ENCODE measurements at places on chromosomes 13 and 19. TPM values are rescaled to one million over a fixed set of nuclear protein-coding genes. Genes with fewer than 3 reads are reported as not detected.
A peak's percentile ranks its signal among the peaks of the same experiment; 100 is the strongest.

MUC16 gene
- under 0.01 TPM for total RNA-seq

REXO1 gene
- 19.1 TPM for total RNA-seq

RFX1 gene
- 20.2 TPM for total RNA-seq

FAM216B gene
- not detected for total RNA-seq

SOHLH2 gene
- total RNA-seq, result 0.54 TPM

TIMM44 gene
- 44.7 TPM for total RNA-seq

MAMSTR gene
- 1.1 TPM for total RNA-seq

SUGP1 gene
- total RNA-seq, result 32.0 TPM

- no peak for DNase-seq
Measured at GRCh38 chr13:99926014-99926731, 45.4 kb downstream of the ZIC5 start.

DNA sequence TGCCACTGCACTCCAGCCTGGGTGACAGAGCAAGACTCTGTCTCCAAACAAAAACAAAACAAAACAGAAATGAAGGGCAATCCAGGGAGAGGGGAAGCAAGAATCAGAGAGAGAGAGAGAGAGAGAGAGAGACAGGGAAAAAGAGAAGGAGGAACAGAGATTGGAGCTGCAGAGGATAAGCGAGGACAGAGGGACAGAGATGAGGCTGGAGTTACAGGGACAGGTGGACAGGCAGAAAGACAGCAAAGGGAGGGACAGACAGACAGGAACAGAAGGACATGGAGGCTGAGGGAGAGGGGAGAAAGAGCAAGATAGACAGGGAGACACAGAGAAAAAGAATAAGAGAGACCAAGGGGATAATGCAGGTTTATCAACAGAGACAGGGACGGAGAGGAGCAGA is 1.3 kb upstream of the CRX start:
- DNase-seq, result no peak

DNA sequence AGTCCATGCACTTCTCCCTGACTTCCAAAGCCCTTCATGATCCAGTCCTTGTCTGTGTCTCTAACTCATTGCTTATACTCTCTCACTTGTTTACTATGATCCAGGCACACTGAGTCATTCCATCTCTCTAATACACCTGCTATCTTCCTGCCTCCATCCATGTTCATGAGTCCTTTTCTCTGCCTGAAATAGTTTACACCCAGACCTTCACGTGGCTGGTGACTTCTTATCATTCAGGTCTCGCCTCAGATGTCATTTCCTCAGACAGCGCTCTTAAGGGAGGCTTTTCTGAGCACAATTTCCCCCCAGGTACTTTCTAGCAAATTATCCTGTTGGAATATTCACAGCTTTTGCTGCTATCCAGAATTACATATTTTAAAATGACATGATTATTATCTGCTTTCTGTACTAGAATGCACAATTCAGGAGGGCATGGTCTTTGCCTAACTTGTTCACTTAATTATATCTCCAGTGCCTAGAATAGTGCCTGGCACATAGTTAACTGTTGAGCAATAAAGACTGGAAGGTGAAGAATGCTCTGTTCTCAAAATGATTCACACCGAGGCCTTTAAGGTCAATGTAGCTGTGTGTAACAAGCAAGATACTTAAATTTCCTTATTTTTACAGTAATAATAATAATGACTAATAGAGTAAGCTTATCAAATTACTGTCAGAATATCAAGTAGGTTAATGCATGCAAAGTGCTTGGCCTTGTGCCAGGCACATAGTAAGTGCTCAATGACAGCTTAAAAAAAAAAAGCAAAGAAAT is 183.7 kb upstream of the SPRY2 start:
- DNase-seq, result no peak

DNA sequence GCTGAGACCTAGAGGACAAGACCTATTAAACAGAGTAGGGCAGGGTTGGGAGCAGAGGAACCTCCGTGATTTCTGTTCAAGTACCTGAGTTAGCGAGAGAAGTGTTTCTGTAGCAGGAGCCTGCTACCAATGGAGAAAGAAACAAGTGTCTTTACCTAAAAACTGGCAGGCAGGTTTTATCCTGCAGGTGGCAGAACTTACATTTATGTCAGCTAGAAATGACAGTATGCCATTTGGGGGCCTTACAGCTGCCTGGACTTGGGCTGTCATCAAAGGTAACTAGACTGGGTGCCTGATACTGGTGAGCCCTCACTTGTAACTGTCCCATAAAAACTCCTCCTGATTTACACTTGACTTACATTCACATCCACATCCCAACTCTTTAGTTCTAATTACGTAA is 185.3 kb upstream of the MIR17HG start:
- no peak for DNase-seq

DNA sequence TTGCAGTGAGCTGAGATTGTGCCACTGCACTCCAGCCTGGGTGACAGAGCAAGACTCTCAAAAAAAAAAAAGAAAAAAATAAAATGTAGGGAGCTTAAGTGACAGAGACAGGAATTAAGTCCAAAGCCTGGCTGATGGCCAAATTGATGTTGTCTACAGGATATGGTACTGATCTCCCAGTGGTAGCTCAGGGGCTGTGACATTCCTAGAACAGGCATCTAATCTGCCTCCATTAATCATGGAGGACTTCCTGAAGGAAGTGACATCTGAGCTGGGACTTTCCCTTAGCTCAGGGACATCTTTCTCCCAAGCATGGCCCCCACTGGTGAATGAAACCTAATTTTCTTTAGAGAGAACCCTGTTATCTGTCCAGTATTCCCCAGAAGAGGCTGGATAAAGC is 11.4 kb upstream of the EDDM13 start:
- DNase-seq, result no peak

DNA sequence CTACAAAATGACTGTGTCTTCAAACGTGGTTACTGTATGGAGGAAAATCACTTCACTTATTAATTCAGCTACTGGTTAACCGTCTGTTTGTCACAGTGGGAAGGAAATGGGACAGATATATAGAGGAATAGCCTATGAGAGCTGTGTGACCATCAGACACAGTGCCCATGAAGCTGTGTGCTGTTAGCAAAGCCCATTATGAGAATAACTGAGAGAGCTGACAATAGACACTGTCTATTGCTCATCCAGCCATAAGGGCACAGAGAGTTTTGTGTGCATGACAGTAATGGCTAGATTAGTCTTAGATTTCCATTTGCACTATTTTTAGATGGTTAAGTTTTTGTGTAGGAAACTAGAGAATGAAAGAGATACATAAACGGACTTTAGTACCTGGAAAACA is 64.1 kb upstream of the POSTN start:
- no peak for DNase-seq

- DNase-seq, result no peak
Measured at GRCh38 chr19:44557933-44558332, 28.5 kb upstream of the CEACAM20 start.

DNA sequence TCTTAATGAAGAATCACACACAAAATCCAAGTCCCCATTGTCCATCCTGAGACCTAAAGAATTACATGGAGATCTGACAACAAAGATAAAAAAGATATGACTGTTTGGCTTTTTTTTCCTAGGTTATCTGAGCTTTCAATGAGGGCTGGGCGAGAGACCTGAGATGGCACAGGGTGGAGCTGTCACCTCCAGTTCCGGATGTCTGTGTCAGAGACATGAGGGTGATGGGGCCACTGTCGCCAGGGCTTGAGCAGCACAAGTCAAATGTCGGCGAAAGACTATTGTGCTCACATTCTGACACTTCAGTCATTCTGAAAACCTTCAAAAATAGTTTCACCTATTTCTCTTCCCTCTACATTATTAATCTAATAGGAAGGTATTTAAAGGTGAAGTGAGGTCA is 65.7 kb downstream of the SLC7A1 start:
- no peak for DNase-seq

GRCh38 chr13:25943658-25944057 is 108.2 kb downstream of the SHISA2 start:
- DNase-seq, result no peak

DNA sequence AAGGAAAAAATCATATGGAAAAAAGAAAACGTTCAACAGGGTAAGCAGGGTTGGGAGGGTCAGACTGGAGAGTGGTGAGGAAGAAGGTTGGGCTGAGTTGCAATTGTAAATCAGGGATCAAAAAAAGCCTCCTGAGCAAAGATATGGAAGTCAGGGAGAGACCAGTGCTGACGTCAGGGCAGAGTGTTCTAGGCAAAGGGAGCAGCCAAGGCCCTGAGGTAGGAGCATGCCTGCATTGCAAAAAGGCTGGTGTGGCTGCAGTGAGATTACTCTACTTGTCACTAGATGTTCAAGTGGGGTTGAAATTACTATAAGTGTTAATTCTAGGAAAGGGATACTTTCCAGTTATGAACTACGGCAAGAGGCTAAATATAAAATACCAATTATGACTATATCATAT is 562.0 kb downstream of the MYO16 start:
- DNase-seq, result no peak

DNA sequence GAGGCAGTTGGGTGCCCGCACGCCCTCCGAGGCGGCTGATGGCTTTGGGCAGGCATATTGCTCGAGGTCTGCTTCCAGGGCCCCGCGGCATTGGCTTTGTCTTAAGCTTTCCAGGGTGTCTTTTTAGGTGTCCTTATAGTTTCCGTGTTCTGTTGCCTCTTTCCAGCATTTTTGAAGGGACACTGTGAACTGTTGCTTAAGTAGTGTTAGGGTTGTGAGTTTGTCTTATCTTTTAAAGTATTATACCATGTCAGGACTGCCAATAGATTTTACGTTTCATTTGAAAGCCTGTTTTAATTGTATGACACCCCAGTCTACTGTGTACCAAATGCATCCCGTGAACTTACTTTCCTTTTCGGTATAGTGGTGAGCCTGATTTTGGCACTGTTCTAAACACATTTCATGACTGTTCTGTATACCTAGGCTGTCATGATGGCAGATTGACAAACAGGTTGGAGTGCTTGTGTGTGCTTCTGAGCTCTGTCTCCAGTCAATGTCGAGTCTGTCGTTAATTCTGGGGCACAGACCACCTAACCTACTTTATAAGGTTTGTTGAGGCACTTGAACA is 656 bp downstream of the PCCA start:
- DNase-seq, result peak; percentile 5

- DNase-seq, result no peak
Measured at GRCh38 chr13:41099986-41100385, 32.6 kb downstream of the KBTBD6 start.

DNA sequence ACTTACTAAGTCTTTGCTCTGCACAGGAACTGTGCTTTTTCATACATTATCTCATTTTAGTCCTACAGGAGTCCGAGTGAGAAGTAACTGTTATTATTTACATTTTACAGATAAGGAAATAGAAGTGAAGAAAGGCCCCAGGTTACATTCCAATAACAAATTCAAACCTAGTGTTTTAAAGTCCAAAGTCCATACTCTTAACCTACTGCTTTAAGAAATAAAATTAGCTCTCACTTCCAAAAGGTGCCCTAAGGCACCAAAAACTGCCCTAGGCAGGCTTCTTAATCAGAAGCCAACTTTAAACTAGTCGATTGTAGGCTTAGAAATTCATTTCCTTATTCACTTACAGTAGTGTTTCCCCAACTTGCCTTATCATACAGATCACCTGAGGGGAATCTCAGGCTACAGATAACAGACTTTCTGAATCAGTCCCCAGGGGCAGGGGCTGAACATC is 555.9 kb downstream of the DIAPH3 start:
- DNase-seq, result no peak

GRCh38 chr13:24746618-24747247 is 17.2 kb upstream of the RNF17 start:
- no peak for DNase-seq

- DNase-seq, result no peak
Measured at GRCh38 chr13:39130301-39130700, 92.0 kb downstream of the NHLRC3 start.

DNA sequence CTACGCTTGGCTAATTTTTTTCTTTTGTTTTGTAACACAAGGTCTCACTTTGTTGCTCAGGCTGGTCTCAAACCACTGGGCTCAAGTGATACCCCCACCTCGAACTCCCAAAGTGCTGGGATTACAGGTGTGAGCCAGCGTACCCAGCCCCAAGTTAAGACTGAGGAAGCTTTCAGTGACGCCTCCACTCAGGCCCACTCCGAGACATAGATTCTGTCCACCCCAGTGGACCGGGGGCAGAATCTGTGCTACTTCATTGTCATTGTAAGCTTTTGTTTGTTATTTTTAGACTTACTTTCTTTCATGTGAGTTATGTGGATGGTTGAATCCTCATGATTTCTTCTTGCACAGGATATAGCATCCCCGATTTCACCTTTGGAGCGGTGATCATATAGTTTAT is 156.9 kb upstream of the TSHZ3 start:
- DNase-seq, result no peak

DNA sequence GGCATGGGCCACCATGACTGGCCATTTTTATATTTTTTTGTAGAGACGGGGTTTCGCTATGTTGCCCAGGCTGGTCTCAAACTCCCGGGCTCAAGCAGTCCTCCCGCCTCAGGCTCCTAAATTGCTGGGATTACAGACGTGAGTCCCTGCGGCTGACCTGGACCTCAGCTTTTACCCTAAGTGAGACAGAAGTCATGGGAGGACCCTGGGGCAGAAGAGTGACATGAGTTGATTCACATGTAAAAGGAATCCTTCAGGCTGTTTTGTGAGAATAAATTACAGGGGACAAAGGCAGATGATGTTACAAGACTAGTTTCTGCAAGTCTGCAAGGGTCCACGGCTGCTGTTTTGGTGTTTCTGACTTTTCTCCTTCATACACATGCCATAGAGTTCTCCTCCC is 2.6 kb upstream of the BCAM start:
- no peak for DNase-seq

DNA sequence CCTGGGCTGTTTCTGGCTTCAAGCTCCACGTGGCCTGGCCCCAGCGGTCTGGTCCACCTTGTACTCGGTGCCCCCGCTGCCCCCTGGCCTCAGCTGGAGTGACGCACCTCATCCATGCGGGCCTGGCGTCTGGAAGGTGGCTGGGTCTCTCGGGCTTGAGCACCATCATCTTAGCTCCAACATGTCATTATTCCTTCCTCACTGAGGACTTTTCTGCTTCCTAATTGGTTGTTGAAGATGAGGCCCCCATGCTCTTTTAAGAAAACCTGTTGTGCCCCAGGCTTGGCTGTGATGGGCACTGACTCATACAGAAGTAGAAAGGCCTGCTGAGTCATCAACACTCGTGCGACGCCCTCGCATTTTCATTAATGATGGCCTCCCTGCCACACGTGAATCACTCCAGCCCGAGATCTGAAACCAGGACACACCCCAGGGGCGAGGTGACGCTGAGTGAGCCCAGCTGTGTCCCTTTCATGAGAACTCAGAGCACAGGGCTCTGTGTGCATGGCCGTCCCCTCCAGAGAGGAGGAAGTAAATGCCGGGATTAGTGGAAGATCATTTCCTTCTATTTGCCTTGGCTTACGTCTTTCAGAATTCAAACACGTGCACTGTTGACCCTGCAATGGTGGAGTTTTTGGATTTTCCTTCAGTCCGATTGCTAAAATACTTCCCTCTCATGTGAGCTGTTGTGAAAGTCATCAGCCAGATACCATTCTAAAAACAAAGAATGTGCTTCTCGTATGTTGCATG is 14.0 kb upstream of the GJA3 start:
- no peak for DNase-seq

- DNase-seq, result no peak
Measured at GRCh38 chr19:33294058-33294798, 8.1 kb downstream of the CEBPA start.
